ENCODE measurements at places on chromosomes 3 and 15.

GRCh38 chr3:58462829-58463180 is 29.1 kb upstream of the KCTD6 start:
- no peak overlapping the region for H3K4me3 ChIP-seq
- peaks cover 18% of the 10 kb centered on the region for H3K4me1 ChIP-seq
- DNase-seq = no peak
- no peaks in the 10 kb centered on the region for H3K36me3 ChIP-seq
- peak overlapping the region; percentile 66 for H3K27ac ChIP-seq

- H3K36me3 ChIP-seq = no peaks in the 10 kb centered on the region
- peak; percentile 60 for DNase-seq
Observed at GRCh38 chr3:147360646-147361453, 45.5 kb downstream of the ZIC4 start.

- DNase-seq = no peak
- H3K4me3 ChIP-seq = no peak overlapping the region
- no peak overlapping the region for H3K27ac ChIP-seq
- H3K4me1 ChIP-seq = no peaks in the 10 kb centered on the region
Observed at GRCh38 chr3:162117961-162118360, 621.4 kb downstream of the OTOL1 start.

DNA sequence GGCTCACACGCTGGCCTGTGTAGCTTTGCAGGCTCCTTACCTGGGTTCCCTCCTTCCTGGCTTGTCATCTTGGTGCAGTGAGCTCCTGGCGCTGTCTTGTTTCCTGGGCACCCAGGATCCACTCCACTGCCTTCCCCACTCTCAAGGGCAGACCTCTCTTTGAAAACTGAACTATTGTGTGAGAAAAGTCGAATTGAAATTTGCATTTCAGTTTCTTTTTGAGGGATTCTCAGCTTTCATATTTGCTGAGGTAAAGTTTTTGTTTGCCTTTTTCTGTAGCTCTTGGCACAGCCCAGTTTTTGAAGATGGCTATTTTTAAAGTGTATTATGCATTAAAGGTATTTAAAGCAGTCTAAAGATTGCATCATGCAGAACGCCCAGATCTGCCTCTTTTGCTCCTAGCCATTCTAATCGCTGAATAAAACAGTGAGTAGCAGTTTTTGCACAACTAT is 70.1 kb downstream of the CCK start:
- H3K36me3 ChIP-seq = peaks cover 53% of the 10 kb centered on the region
- DNase-seq = no peak
- H3K4me3 ChIP-seq = no peak overlapping the region
- peaks cover 13% of the 10 kb centered on the region for H3K4me1 ChIP-seq
- H3K27ac ChIP-seq = no peak overlapping the region

Data from nephron progenitor cell (in vitro differentiated cells).